Activated naive CD8-positive, alpha-beta T cell treated with anti-CD3 and anti-CD28 coated beads, Interleukin-2, amount 10 ng/mL, durations not matched to agents 7 days and 5 days (primary cell): ENCODE measurements at places on chromosomes 2 and 18. TPM values are rescaled to one million over a fixed set of nuclear protein-coding genes. Genes with fewer than 3 reads are reported as not detected.

The SEH1L gene
- total RNA-seq = 43.5 TPM

DNA sequence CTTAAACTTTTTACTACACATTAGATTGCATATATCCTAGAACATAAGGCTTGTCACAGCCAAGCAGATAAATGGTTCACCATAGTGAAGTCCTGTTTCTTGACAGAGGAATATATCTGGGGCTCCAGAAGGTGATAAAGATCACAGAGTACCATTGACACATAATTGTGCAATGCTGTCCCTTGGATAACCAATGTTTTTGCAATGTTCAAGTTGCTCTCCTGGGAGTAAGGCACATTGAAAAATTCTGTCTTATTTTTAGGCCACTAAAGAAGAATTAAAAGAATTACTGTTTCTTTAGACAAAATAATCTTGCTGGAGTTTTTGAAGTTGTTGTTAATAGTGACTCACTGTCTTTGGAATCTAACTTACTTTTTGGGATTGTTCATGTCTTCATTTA, 1132.8 kb downstream of the LRP1B start:
- no peak for DNase-seq

DNA sequence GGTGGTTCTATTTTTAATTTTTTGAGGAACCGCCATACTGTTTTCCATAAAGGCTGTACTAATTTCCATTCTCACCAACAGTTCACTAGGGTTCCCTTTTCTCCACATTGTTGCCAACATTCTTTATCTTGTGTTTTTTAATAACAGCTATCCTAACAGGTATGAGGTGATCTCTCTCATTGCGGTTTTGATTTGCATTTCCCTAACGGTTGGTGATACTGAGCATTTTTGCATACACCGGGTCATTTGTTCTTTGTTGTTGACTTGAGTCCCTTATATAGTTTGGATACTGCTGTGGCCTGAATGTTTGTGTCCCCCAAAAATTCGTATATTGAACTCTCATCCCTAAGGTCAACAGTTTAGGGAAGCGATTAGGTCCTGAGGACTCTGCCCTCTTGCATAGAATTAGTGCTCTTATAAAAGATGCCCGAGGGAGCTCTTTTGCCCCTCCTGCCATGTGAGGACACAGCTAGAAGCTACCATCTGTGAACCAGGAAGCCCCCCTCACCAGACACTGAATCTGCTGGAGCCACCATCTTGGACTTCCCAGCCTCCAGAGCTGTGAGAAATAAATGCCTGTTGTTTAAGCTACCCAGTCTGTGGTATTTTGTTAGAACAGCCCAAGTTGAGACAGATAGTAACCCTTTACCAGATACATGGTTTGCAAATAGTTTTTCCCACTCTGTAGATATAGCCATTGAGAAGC, 4.7 kb downstream of the IMP4 start:
- DNase-seq = no peak

DNA sequence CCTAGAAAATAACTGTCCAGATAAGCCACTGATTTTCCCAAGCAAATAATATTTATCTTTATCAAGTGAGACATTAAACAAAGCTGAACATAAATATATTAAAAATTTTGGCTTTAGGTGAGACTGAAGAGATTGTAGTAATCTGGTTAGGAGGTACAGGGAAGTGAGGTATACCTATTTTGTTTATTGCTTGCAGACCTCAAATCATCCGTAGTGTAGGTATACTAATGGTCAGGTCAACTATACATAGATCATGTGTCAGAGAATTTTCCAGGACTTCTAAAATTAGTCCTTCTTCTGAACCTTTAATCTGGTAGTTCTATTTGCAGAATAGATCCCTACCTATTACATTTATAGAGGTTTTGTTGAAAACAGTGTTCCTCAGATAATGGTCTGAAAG, 41.5 kb downstream of the SP140 start:
- DNase-seq = no peak

- DNase-seq = no peak
Measured at GRCh38 chr2:73009177-73009839, 62.2 kb downstream of the SFXN5 start.

The STPG4 gene
- total RNA-seq = 0.74 TPM

The PROKR1 gene
- not detected for total RNA-seq

DNA sequence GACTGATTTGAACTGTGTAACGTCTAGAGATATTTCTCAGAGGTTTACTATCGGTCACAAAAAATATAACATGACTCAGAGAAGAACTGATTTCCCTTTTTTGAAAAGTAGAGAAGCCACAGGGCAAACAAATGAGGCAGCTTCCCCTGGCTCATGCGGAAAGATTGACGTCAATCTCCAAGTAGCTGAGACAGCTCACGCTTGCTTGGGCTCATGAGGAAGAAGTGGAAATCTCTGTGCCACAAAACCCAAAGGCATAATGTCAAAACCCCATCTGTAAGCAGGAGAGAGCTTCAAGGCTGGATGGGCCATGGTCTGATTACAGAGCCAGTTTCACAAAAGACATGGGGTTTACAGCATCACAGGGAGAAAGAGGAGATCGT, 188.1 kb downstream of the ARL4C start:
- no peak for DNase-seq

The TUBA3E gene
- total RNA-seq = not detected

DNA sequence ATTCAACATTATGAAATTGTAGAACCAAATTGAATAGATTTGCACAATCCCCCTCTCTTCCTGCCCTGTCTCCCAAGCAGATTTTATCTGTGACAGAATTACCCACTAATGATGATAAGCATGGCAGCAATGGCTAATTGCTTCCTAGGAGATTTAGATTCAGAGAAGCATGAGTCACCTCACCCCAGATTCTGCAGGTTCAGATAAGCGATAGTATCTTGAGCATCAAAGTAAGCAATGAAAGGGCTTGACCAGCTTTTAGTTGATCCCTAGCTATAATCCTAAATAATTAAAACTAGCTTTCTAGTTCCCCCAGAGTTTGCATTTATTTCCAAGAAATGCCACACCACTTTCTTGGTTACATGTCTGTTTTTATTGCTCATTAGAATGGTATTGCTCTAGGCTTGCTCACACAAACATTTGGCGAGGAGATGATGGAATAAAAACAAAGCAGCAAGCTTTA, 204.3 kb downstream of the GULP1 start:
- no peak for DNase-seq

The IL1F10 gene
- total RNA-seq = not detected

DNA sequence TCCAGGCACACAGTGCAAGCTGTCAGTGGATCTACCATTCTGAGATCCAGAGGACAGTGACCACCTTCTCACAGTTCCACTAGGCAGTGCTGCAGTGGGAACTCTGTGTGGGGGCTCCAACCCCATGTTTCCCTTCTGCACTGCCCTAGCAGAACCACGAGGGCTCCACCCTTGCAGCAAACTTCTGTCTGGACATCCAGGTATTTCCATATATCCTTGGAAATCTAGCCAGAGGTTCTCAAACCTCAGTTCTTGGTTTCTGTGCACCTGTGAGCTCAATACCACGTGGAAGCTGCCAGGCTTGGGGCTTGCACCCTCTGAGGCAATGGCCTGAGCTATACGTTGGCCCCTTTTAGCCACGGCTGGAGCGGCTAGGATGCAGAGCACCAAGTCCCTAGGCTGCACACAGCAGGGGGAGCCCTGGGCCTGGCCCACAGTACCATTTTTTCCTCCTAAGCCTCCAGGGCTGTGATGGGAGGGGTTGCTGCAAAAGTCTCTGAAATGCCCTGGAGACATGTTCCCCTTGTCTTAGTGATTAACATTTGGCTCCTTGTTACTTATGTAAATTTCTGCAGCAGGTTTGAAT, 77.5 kb downstream of the MAP4K3 start:
- DNase-seq = no peak

- no peak for DNase-seq
Measured at GRCh38 chr2:109277406-109277805, 148.4 kb downstream of the SH3RF3 start.

DNA sequence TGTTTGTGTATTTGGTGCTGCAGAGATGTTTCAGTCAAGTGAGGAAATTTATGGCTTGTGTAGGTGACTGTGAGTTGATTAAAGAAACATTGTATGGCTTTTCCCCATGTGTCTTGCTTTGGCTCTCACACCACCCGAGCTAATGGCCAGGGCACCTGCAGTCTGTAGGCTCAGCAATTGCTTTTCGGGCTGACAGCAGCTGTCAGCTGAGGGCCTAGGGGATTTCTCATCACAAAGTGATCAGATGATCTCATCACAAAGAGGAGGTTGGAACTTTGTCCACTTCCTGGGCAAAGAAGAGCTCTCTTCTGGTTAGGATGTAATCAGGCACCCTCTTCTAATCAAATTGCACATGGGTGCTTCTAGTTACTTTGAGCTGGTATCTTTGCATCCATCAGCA, 632.2 kb downstream of the SLC4A3 start:
- no peak for DNase-seq

GRCh38 chr2:39996653-39997080, 217.6 kb upstream of the THUMPD2 start:
- DNase-seq = no peak

The TAF1B gene
- total RNA-seq = 19.0 TPM

- no peak for DNase-seq
Measured at GRCh38 chr2:133867166-133867565, 298.9 kb upstream of the NCKAP5 start.

DNA sequence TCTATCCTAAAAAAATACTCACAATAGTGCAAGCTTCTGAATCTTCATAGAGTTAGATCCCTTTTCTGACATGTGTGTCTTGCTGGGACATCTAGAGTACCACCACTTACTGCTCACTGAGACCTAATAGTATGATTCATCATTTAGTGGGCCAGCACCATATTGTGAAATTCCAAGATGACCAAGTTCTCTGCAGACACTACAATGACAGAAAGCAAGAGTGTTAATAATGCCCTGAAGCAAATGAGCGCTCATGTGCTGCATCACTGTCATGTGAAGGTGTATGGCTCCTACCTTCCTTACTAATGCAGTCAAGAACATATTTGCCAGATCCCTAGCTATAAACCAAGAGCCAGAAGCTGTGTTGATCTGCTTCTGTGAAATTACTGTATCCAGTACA, 606.2 kb upstream of the NXPH2 start:
- no peak for DNase-seq

- no peak for DNase-seq
Measured at GRCh38 chr2:38148501-38148900, 72.5 kb upstream of the CYP1B1 start.

DNA sequence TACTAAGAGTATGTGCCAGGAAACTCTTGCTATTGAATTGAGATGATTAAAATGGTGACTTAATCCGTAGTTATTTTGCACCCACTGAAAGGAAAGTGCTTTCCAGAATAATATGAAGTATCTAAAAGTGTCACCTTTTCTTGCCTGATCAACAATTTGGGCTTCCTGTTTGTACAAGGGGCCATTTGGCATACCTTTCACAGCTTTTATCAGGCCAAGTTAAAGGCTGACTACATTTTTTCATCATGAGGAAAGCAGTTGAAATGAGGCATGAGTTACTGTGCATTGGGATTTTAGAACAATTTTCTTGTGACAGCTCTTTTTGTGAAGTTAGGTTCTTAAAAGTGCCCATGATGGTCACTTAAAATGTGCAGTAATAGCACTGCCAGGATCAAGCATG, 11.2 kb downstream of the TSN start:
- DNase-seq = no peak

The OTOS gene
- total RNA-seq = not detected

DNA sequence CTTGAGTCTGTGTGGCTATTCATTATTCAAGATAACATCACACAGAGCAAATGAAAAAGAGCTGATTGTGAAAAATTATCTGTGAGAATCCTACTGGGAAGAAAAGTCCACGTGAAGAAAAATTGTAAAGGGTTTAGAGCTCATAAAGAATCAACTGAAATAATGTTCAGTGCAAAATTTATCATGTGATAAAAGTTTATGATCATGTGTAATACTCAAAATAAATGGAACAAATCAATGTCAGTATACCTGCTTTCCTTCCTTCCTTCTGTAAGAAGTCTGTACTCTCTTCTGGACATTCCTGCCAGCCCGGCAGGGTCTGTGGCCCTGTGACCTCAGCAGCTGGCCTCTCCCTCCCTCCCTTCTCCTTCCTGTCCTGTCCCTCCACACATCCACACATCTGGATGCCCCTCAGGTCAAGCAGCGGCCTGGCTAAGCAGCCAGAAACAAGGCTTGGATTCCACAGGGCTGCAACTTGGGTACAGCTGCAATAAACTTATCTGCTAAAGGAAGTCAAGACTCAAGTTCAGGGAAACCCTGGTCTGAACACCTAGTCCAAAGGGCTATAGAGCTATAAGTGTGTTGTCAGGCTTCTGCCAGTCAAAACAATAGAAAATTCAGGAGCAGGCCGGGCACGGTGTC, 172.1 kb downstream of the MREG start:
- DNase-seq = no peak

The PFN4 gene
- not detected for total RNA-seq

The PAX3 gene
- not detected for total RNA-seq

DNA sequence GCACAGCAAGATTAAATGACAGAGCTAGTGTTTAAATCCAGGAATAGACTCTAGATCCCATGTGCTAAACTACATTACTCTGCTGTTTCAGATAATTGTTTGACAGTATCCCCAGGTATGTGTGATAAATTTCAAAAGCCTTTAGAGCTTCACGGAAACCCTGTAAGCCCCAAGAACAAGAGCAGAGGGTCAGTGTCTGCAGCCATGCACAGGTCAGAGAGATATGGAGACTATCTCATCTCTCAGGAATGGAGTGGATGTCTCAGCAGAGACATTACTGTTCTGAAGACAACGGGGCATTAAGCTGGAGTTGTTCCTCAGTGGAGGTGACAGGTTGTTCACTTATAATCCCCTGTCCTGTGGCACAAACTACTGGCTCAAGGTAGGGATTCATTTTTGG, 139.1 kb upstream of the FOSL2 start:
- no peak for DNase-seq

The CELF4 gene
- total RNA-seq = not detected

- DNase-seq = no peak
Measured at GRCh38 chr2:181165199-181165868, 184.9 kb downstream of the UBE2E3 start.

- DNase-seq = no peak
Measured at GRCh38 chr18:55407191-55407590, 180.8 kb downstream of the TCF4 start.

The L3MBTL4 gene
- total RNA-seq = 0.09 TPM

DNA sequence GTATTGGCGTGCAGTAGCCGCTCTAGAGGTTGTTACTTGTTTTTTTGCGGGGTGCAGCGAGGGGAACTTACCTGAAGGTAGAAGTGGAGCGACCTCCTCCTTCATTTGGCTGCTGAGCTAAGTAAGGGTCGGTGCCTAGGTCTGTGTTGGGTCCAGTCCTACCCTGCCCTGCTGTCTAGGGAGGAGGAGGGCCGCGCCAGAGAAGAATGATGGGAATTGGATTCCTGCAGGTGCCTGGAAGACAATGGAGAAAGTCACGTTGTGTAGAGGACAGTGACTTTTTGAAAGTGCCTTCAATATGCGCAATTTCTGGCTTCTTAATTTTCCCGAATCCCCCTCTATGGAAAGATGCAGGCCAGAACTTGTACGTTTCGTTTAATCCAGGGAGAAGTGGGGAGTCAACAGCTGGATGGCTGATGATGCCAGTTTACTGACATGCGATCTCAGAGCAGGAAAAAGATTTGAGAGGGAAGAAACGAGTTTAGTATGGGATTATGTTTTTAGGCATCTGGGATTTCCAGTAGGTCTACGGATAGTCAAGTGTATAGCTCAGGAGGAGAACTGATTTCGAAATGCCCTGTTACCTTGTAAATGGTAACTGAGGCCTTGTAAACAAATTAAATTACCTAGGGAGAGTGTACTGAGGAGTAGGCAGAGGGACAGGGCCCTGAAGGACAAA, 653 bp downstream of the MRPS9 start:
- no peak for DNase-seq
